WTC11 (cell line): ENCODE measurements at places on chromosomes 3 and 15. TPM values are rescaled to one million over a fixed set of nuclear protein-coding genes. Genes with fewer than 3 reads are reported as not detected.

MORC1 gene
- not detected in 3 replicates for total RNA-seq

- no peak for DNase-seq
These were observed 106.3 kb upstream of the BFSP2 start for GRCh38 chr3:133293397-133294110.

- DNase-seq, result no peak
These were observed 331.5 kb upstream of the CFAP20DC start for GRCh38 chr3:59381282-59381681.

DNA sequence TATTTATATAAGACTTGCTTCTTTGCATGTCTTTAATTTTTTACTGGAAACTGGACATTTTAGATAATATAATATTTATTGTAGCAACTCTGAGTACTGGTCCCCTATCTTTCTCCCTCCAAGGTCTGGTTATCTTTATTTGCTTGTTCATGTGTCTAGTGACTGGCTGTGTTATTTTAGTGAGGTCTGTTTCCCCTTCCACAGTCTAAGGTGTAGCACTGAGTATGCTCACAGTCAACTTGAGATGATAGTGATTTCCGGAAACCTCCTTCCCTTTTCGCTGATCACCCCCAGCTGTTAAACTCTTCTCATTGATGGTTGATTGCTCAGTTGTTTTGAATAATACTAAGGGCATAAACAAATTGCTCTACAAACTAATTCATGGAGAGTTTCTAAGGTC is 37.0 kb downstream of the PCNP start:
- no peak for DNase-seq

- no peak for DNase-seq
These were observed 303.5 kb downstream of the PTPRG start for GRCh38 chr3:61864886-61865285.

GRCh38 chr3:124213641-124214040 is 221.7 kb upstream of the ROPN1 start:
- no peak for DNase-seq

DNA sequence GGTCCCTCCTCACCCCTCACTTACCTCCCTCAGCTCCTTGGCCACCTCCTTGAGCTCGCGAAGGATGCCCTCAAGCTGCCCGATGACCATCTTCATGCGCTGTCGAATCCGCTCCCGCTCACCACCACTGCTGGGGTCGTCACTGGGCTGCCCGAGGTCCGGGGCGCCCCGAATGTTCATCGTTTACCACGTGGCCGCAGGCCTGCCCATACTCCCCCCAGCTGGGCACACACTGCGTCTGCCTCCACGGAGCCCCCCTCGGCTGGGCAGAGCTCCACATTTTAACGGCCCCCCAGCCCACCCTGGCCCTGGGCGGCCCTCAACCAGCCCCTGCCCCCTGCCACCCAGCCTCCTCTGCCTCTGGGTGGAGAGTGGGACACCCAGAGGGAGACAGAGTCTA is 2.2 kb downstream of the INSYN1 start:
- no peak for DNase-seq

DNA sequence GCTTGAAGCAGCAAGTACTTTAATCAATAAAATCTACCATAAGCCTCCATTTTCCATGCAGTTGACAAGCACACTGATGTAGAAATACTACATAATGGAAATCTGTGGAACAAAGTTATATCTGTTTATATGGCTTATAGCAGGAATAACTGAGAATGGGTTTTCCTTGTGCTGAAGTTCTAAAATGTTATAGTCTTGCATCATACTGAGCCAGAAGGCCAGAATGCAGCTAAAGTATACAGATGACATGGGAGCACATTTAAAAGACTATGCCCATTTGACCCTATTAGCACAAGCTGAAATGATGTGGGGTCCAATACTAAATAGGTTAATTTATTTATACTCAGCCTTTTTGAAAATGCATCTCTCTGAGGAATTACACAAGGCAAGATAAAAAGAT is 25.1 kb downstream of the SLC24A5 start:
- DNase-seq, result no peak

- no peak for DNase-seq
These were observed 124.9 kb downstream of the PTPRG start for GRCh38 chr3:61686228-61686648.
